GM19239 (cell line): ENCODE measurements at places on chromosomes 12 and 14.

GRCh38 chr14:71237556-71237955, 330.3 kb downstream of the PCNX1 start:
- DNase-seq = no peak

- no peak for DNase-seq
Observed at GRCh38 chr12:33876618-33877017, 145.7 kb upstream of the ALG10 start.

- no peak for DNase-seq
Observed at GRCh38 chr14:35861204-35861868, 35.2 kb downstream of the BRMS1L start.

DNA sequence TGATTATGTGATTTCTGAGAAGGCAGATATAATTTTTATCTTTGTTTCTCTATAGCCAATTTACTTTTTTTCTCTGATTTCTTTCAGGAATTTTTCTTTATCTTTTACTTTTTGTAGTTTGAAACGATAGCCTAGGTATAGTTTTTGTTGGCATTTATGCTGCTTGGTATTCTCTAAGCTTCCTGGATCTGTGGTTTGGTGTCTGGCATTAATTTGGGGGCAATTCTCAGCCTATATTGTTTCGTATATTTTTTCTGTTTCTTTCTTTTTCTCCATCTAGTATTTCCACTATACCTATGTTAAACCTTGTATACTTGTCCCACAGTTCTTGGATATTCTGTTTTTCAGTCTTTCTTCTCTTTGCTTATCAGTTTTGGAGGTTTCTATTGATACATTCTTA, 45.0 kb downstream of the CRADD start:
- DNase-seq = no peak

DNA sequence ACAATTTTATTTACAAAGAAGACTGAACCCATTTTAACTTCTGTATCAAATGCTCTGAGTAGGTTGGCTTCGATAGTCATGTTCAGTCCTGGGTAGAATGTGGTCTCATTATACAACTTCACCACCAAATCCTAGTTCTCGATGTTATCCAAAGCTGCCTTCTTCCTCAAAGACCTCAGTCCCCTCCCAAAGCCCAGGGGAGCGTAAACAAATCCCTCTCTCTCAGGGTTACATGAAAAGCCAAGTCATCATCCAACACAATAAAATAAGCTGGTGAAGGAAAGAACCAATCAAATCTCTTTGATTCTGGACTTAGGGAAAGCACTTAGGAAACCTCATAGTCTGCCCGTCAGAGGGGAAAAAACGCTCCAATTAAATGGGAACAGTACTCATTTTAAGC, 9.1 kb downstream of the PTCSC3 start:
- no peak for DNase-seq

DNA sequence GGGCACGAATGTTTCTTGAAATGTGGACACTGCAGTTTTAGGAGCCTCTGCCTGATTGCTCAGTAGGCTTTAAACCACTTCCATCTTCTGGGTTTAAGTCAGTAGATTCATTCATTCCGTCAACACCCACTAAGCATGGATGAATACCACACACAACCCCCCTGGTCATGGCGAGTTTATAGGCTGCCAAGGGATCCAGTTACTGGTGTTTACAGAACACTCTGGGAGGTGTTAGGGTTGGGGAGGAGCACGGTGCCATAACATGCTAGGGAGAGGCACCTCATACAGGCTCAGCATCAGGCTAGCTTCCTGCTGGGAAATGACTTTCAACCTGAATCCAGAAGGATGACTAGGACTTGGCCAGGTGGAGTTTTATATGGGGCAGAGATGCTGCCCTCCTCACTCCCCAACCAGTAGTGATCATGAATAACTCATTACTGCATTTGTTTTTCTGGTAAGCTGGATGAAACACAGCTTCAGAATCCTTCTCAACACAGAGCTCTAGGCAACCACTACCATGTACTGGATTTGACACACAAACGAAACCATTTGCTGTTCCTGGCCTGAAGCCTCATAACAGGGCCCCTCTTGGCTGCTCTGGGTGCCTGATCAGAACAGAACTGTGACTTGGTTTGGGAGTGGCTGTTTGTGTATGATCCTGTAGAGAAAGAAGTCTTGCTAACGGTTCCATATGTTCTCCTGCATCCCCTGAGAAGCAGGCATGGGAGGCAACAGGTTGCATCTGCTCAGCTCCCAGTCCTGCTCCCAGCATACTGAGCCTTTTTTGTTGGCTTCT, 47.9 kb downstream of the FBXW8 start:
- no peak for DNase-seq

DNA sequence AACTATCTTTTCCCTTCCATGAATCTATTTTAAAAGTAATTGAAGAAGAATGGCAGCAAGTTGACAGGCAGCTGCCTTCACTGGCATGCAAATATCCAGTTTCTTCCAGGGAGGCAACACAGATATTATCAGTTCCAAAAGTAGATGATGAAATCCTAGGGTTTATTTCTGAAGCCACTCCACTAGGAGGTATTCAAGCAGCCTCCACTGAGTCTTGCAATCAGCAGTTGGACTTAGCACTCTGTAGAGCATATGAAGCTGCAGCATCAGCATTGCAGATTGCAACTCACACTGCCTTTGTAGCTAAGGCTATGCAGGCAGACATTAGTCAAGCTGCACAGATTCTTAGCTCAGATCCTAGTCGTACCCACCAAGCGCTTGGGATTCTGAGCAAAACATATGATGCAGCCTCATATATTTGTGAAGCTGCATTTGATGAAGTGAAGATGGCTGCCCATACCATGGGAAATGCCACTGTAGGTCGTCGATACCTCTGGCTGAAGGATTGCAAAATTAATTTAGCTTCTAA, 18.4 kb downstream of the TMPO start:
- DNase-seq = no peak

DNA sequence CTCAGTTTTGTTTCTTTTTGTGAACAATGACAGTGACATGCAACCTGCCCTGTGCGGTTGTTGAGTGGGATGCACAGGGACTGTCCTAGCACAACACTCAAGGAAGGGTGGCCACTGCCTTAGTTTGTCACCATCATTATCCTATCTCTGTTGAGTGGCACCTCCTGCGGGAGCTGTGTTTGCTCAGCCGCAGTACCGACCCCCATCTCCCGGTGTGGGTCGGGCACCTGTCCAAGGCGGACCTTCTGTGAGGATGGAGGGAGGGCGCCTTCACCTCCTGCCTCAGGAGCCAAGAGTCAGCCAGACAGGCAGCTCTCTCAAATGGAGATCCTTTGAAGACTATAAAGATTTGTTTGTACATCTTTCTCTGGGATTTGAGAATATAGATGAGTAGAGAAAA, 142.1 kb downstream of the TSPAN9 start:
- no peak for DNase-seq

GRCh38 chr12:99498756-99499155, 148.8 kb upstream of the GARIN6 start:
- DNase-seq = no peak
